ENCODE measurements at places on chromosomes 2 and 18.

- DNase-seq = no peak
Observed at GRCh38 chr2:181924336-181924735, 32.8 kb downstream of the ITPRID2 start.

DNA sequence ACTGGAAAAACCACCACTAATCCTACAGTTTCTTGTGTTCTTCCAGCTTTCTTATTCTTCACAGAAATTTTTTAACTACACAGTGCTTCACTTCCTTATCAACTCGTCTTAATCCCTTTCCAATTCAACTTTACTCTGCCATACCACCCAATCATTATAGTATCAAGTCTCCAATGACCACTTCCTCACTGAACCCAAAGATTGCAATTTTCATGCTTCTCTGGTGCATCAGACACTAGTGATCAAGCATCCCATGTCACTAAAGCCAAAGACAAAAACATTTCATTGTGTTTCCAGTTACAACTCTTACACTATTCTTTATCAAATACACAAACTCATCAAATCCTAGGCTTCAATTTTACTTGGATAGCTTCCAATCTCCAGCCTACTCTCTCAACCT is 9.5 kb downstream of the CHAC2 start:
- DNase-seq = no peak

GRCh38 chr2:47072018-47072691 is 83.0 kb downstream of the STPG4 start:
- DNase-seq = peak; percentile 87

DNA sequence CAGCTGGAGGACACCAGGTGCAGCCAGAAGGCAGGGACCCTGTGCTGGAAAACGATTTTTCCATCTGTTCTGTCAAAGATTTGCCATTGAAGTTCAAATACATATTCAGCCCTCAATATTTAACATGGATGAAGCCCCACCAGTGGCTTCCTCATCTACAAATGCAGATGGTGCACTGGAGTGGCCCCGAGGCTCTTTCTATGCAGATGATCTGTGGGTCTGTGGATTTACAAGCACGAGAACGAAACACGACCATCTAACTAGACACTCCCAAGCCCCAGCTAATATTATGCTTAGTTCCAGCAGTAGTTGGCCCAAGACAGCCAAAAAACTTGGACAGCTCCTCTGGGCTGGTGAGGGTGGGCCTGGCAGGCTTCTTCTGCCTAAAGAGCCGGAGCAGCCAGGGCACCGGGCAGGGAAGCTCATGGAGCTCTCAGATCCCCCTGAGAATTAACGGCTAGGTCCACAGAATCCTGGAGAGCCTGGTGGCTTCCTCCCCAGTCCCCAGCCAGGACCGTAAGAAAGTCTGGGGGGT is 9.2 kb upstream of the IL1R2 start:
- DNase-seq = no peak

- DNase-seq = no peak
Observed at GRCh38 chr2:192314800-192315481, 120.2 kb upstream of the TMEFF2 start.

DNA sequence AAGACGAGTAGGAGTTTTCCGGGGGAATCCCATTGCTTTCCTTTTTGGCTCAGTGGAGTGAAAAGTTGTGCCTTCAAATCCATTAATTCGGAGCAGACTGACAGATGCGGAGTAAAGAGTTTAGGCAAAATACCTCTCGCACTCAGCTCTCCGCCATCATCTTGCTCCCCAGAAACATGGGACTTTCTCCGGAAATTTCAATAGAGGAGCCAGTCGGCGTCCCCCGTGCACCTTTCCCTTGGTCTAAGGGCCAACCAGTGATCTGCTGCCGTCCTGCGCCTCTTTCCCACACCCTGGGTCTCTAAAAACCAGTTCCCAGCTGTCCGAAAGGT is 318 bp downstream of the TYW5 start:
- DNase-seq = no peak

DNA sequence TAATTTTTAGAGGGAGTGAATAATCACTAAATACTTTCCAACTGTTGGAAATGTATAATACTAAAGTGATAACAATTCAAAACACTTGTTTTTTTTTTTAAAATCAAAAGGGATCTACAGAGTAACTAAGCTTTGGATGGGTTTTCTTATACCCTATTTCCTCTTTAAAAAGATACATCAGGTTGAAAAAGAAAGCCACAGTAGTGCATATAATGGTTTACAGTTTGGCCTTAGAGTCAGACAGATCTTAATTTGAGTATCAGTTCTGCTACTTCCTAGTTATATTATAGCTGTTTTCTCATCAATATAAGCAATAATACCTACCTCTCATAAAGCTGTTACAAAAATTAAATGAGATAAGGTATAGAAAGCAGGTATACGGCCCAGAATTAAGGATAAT is 28.5 kb downstream of the PSME4 start:
- DNase-seq = no peak

DNA sequence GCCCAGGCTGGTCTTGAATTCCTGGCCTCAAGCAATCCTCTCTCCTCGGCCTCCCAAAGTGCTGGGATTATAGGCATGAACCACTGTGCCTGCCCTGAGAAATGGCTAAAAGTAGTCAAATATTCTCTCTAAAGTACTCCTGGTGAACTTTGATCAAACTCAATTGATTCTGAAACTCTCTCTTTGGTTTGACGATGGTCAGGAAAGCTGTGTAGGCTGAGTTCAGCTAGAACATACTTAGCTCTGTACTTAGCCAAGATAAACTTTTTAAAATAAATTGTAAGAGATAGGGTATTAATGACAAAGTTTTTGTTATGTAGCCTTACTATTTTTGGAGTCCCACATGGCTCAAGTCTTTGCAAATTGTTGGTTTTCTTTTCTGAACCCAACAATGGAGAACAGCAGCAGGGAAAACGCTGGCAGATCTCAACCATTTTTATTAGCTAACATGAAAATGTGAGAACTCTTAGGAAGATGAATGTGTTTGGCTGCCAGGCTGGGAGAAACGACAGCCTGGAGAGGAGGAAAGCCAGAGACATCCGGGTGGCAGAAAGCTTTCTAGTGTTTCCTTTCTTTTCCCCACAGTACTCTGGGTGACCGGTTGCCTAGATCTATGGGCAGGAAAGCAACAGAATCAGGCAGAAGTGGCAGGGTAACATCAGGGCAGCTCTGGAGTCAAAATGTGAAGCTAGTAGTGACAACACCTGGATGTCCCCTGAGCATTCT is 193.0 kb upstream of the LHCGR start:
- no peak for DNase-seq

- DNase-seq = no peak
Observed at GRCh38 chr2:209473930-209474419, 50.1 kb downstream of the MAP2 start.

DNA sequence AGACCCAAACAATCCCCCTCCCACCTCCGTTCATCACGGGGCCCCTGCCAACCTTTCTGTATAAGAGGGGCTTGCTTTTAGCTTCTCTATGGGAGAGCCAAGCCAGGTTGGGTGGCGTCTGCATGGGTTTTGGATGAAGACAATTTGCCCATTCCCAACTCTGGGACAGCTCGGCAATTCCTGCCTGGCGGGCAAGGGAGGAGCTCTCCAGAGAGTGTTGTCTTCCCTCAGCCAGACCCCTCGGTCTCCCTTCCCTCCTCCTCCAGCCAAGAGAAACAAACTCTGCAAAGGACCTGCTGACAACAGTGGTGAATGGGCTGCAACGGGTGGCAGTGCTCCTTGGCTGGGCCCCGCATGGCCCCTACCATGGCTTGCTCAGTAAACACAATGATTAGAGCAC is 267.2 kb upstream of the HDAC4 start:
- no peak for DNase-seq

- no peak for DNase-seq
Observed at GRCh38 chr2:156486147-156486546, 50.0 kb downstream of the GPD2 start.

DNA sequence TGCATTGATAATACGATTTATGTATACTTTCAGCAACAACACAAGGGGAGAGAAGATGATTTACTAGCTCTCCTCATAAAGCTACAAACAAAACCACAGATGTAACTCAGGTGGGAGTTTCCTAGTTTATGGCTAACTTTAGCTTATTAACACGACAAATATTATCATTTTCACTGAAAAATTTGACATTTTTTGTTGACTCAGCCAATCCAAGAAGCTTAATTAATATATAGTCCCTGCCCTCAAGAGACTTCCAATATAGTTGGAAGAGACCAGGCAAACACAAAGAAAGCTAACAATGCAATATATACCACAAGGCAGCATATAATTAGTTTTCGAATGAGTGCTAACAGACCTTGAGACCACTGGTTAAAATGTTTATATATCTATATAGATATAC is 775 bp downstream of the WDR12 start:
- DNase-seq = no peak

DNA sequence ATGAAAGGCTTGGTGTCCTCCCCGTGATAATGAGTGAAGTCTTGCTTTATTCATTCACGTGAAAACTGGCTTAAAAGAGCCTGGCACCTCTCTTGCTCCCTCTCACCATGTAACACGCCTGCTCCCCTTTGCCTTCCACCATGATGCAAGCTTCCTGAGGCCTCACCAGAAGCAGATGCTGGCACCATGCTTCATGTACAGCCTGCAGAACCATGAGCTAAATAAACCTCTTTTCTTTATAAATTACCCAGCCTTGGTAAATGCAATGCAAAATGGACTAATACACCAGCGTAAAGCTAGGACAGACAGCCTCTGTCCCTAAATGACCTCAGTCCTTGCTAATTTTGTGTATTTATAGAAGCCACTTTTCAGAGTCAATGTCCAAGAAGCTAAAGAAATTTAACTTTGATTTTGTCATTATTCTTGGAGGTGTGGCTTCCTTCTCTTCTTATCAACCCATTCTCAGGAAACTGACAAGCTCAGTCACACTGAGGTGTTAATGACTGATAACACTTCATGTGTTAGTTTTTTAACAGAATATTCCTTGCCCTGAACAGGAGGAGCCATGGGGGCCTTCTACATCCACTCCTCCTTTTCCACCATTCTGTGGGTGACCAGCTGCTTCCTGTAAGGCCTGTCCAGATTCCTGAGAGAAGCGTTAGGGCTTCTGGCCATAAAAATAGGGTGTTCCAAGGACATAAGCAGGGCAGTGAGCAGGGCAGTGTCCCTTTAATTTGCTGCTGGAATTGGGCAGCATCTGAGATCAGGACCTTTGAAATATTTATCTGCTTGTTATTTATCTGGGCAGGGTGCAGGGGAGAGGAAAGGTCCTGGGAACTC is 38.0 kb upstream of the EPAS1 start:
- DNase-seq = no peak

- no peak for DNase-seq
Observed at GRCh38 chr2:209074711-209075110, 349.1 kb upstream of the MAP2 start.
